ENCODE measurements at places on chromosomes 7 and 10.

DNA sequence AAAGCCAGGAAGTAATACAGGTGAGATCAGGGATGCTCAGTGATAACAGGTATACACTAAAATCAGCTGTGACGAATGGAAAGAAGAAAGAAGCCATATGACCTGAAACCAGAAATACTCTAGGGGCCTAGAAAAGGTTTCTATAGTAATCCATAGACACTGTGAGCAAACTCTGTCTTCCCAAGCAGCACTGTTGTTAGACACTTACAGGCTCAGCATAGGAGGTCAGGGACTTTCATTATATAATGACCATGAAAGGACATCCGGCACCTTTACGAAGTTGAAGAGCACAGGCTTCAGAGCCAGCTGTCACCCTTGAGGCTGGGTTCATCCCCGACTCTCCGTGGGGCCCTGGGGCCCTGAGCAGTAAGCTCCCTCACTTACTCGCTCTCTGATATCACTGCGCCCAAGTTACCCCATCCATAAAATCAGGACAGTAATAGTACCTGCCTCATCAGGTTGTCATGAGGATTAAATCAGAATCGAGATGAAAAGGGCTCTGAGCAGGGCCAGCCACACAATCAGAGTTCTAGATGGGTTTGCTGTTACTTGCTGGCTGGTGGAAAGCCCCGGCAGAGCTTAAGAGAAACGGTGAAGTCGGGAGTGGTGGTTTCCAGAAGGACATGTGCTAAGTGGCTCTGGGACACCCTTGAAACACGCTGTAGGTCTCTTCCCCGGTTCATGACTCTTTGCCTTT lies 79.5 kb downstream of the ITIH5 start:
- no peak for DNase-seq

- DNase-seq, result no peak
Observed at GRCh38 chr10:119208553-119208940, 1.2 kb downstream of the GRK5 start.

DNA sequence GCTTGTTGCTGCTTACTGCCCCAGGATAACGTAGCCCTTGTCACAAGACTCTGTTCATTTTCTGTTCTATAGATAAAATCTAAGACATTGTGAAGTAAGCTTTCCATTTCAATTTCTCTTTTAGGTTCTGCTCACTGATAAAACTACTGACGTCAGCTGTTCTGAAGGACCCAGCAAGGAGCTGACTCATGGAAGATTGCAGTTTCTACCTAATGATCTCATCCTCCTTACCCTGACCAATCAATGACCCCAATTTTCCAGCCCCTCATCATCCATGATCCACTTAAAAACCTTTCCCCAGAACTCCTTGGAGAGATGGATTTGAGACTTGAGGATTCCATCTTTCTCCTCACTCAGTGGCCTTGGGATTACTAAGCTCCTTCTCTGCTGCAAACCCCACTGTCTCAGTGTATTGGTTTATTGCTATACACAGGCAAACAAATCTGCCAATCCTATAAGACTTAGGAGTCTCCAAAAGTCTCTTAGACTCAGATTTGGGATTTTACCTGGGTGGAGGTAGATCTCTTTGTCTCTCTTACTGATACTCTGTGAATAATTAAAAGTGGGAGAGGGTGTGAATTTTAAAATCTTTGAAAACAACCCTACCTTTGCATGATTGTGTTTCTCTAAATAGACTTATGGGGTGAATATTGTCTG lies 109.2 kb upstream of the TRIM24 start:
- DNase-seq, result no peak

DNA sequence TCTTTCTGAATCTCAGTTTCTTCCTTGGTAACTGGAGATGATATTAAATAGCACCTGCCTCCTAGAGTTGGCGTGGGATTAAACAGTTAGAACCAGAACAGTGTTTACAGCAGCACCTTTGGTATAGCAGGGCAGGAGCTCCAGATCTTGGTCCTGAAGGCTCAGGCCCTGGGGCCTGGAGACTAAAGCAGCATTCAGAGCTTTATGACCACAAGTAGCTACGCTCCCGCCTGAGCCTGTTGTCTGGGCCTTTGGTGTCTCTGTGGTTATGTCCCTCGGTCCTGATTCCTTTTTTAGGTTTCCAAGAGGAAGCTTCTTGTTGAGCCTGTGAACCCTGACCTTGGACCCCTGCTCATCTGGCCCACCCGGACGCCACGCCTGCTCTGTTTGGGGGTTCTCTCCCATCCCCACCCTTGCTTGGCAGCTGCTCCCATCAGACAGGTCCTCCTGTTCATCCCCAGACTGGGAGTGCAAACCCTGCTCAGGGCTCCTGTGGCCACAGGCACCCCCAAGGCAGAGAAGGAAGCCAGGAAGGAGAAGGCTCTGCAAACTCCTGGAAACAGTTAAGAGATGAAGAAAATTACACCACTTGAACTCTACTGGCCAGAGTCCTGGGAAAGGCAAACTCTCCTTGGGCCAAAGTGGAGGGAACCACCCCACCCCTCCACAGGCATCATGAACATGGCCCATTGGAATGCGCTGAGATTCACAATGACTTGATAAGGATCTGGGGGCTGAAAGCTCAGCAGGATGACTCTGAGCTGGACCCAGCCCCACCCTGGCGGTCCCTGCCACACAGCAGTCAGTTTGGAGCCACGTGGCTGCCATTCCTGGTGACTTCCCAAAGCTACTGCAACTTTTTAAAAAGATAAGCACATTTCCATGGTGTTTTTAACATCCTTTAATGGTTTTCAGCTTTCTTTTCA lies 50.1 kb upstream of the TMEM72 start:
- no peak for DNase-seq

DNA sequence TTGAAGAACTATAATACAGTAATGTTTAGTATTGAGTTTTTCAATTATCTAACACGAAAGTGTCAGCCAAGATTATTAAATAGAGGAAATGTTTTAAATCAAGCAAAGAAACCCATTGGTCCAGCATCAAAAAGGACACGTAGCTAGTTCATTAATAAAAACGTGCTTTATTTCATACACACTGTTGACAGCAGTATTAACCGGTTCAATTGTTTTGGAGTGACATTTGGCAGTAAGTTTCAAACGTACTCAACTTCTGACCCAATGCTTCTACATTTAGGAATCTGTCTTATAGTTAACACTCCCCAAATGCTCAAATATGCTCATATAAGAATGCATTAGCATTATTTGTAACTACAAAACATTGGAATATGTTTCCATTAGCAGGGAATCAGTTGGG lies 41.3 kb downstream of the SLC16A12 start:
- no peak for DNase-seq

DNA sequence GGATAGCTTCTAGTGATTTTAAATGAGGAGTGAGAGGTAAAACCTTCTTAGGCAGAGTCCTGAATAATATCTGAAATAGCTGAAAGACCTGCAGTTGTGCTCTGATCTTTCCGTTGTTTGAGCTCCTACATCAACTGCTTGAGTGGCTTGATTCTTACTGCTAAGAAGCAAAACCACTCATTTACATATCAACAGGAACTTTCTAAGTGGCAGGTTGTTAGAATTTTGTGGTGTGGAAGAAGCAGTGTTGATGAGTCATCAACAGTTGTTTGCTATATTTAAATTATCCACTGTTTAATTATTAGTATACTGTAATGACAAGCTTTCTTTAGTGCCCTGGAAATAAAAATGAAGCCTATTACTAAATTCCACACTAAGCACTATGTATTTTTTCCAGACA lies 689.5 kb downstream of the DNAJB9 start:
- DNase-seq, result no peak

DNA sequence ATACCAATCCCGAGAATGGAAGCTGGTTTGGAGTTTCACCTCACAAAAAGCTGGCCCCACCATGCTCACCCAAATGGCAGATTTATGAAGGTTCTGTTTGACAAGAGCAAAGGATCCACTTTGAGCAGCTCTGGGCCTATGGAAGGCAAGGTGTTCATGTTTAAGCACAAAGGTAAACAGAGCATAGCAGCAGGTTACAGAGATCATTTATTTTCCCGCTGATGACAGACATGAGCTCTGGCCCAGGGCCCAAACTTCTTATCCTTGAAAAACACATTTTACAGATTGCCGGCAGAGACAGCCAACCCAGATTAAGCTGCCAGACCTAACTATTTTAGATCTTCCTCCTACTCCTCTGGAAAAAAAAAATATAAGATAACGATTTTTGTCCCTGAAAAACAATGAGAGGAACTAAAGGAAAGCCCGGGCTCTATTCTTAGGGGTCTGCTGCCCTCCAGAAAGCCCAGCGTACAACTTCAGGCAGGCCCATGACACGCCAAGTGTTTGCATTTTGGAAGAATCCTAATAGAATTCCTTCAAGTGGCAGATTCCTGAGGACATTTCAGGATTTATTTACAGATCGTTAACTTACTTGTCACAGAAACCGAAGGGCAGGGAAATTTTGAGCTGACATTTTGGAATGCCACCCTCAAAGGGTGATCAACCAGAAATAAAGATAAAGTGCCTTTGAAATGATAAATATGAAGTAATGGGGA lies 40.0 kb downstream of the SYPL1 start:
- DNase-seq, result no peak

DNA sequence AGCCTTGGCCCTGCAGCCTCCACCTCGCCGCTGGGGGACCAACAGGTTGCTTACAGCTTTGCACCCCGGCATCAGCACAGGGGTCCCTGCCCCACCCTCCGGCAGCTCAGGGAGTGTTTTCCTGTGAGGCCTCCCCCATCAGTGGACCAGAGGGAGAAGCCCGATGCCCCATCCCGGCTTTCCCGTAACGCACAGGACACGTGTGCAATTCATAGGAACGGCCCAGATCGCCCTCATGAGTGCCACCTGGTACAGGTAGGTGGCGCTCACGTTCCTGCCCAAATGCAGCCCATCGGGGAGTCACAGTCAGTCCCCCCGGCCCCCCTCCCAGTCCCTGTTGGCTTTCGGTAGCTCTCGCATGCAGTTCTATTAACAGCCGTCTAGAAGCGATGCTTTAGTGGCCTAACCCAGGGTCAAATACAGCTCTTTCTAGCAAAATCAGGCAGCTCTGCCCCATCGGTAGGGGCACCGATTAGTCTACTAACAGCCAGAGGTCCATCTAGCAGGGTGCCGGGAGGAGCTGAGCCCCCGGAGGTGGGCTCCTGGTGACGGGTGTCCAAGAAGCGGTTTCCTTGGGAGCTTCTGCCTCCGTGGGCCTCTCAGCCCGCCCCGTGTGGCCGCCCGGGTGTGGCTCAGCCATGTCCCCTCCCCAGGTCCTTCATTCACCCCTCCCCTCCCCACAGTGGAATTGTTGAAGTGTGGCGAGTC lies 48.4 kb upstream of the GTF2IRD1 start:
- no peak for DNase-seq

- no peak for DNase-seq
Observed at GRCh38 chr7:99497766-99498545, 2.1 kb downstream of the ZNF394 start.

DNA sequence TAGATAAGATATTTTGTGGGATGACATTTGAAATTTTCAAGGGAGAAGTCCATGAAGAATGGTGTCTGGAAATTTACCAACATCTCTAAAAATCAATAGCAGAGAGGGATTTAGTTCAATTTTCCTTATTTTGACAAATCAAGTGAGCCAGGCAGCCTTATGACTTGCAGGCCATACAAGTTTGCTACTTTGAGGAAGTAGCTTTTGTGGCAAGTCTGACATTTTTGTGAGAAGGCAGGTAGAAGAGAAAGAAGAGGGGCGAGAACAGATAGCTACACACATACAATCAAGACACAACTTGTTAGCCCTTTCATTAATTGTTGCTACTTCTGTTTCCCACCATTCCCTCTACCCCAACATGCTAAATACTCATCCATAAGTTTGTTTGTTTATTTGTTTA lies 74.5 kb upstream of the OIT3 start:
- DNase-seq, result no peak

DNA sequence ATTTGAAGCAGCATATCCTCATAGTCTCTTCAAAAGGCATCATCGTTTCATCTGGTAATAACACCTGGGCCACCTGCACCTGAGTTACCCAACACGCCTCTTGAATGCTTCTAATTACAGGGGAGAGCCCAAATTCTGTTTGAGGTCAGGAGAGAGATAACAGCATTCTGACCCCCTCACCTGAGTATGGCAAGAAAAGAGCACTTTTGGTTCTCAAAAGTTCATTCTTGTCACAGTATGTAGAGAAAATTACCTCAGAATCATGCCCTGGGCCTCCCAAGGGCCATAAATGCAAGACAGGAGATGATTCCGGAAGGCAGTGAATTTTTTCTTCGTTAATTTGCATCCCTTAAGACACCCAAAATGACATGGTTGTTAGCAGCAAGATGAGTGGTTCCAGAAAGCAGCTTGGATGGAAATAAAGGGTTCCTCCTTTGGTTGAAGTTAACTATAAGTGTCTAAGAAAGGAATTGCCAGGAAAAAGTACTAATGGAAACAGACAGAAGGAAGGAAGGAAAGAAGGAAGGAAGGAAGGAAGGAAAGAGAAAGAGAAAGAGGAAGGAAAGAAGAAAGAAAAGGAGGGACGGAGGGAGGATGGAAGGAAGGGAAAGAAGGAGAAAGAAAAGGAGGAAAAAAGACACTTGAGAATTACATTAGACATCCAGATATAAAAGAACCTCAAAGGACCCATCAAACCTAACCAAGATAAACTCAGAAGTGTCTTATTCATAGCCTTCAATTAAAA lies 228.4 kb upstream of the RHOBTB1 start:
- DNase-seq, result no peak

GRCh38 chr7:50580057-50580456 lies 14.9 kb upstream of the DDC start:
- DNase-seq, result no peak

GRCh38 chr10:57627642-57628178 lies 640.0 kb downstream of the IPMK start:
- DNase-seq, result no peak

GRCh38 chr7:96962221-96962885 lies 43.0 kb upstream of the DLX6 start:
- DNase-seq, result no peak

- DNase-seq, result no peak
Observed at GRCh38 chr10:88115968-88116367, 252.5 kb downstream of the PTEN start.

GRCh38 chr7:106571563-106571962 lies 89.4 kb downstream of the CCDC71L start:
- no peak for DNase-seq

- DNase-seq, result no peak
Observed at GRCh38 chr7:81234896-81235295, 316.0 kb upstream of the SEMA3C start.

GRCh38 chr7:158663428-158663741 lies 41.2 kb downstream of the NCAPG2 start:
- no peak for DNase-seq

DNA sequence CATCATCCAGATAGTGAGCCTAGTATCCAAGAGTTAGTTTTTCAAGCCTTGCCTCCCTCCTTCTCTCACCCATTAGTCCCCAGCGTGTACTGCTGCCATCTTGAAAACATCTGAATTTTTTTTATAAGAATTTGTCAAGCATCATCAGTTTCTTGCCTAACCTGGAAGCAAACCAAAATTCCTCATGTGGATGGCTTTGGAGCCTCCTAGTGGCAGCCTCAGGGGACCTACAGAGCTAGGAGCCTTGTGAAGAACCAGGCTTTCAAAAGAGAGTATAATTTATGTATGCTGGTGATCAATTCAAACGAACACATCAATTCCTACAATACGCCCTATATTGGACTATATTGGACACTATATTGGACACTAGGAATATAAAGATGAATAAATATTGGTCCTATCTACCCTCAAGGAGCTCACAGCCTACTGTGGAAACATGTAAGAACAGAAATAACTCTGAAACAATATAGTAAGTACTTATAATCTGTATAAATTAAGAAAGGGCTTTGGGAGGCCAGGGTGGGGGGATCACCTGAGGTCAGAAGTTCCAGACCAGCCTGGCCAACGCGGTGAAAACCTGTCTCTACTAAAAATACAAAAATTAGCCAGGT lies 63.4 kb downstream of the HPSE2 start:
- no peak for DNase-seq

- DNase-seq, result no peak
Observed at GRCh38 chr10:124409696-124410095, 9.0 kb downstream of the OAT start.

GRCh38 chr10:48879451-48879850 lies 60.2 kb downstream of the LRRC18 start:
- no peak for DNase-seq

Data from GM06990 (cell line).